ENCODE measurements at places on chromosomes 6 and 20. TPM values are rescaled to one million over a fixed set of nuclear protein-coding genes. Genes with fewer than 3 reads are reported as not detected.

GRCh38 chr6:148760568-148761526 is 14.0 kb downstream of the UST start:
- peaks cover 20% of the 10 kb centered on the region for H3K4me1 ChIP-seq
- DNase-seq, result peak; percentile 35
- peak overlapping the region; percentile 26 for H3K4me3 ChIP-seq
- H3K27ac ChIP-seq, result peak overlapping the region; percentile 78
- H3K27me3 ChIP-seq, result no peaks in the 10 kb centered on the region
- H3K36me3 ChIP-seq, result no peaks in the 10 kb centered on the region

- H3K36me3 ChIP-seq, result no peaks in the 10 kb centered on the region
- no peaks in the 10 kb centered on the region for H3K4me1 ChIP-seq
- DNase-seq, result no peak
- no peak overlapping the region for H3K27ac ChIP-seq
- no peaks in the 10 kb centered on the region for H3K27me3 ChIP-seq
Observed at GRCh38 chr6:160962835-160963623, 28.5 kb upstream of the MAP3K4 start.

GRCh38 chr6:87049779-87050178 is 45.1 kb downstream of the CGA start:
- no peaks in the 10 kb centered on the region for H3K4me1 ChIP-seq
- no peak overlapping the region for H3K4me3 ChIP-seq
- H3K36me3 ChIP-seq, result no peaks in the 10 kb centered on the region
- no peak overlapping the region for H3K27ac ChIP-seq

- peak overlapping the region; percentile 91 for H3K4me3 ChIP-seq
- H3K36me3 ChIP-seq, result peaks cover 39% of the 10 kb centered on the region
- peaks cover 40% of the 10 kb centered on the region for H3K4me1 ChIP-seq
- DNase-seq, result peak; percentile 46
- no peaks in the 10 kb centered on the region for H3K27me3 ChIP-seq
- H3K27ac ChIP-seq, result peak overlapping the region; percentile 92
Observed at GRCh38 chr6:33578588-33579011, 1.5 kb downstream of the BAK1 start.

DNA sequence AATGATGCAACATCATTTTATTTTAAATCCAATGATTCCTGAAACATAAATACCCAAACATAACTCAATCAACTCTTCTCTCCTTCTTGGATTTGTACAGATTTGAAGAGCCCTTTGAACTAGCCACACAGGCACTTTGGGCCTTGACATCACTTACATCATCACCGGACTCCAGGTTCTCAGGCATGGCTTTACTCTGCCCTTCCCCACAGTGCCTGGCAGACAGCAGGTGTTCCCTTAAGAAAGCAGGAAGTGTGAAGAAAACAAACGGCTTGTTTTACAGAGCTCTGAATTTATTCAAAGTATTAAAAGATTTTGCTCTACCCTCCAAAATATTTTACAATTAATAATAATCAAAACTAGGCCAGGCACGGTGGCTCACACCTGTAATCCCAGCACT is 54.8 kb upstream of the GCM1 start:
- no peak overlapping the region for H3K4me3 ChIP-seq
- no peaks in the 10 kb centered on the region for H3K36me3 ChIP-seq
- no peak overlapping the region for H3K27ac ChIP-seq
- H3K4me1 ChIP-seq, result no peaks in the 10 kb centered on the region
- no peaks in the 10 kb centered on the region for H3K27me3 ChIP-seq

- DNase-seq, result no peak
- H3K4me1 ChIP-seq, result peaks cover 6% of the 10 kb centered on the region
- H3K4me3 ChIP-seq, result no peak overlapping the region
- no peak overlapping the region for H3K27ac ChIP-seq
- no peaks in the 10 kb centered on the region for H3K27me3 ChIP-seq
Observed at GRCh38 chr6:148566664-148567350, 180.0 kb upstream of the UST start.

DNA sequence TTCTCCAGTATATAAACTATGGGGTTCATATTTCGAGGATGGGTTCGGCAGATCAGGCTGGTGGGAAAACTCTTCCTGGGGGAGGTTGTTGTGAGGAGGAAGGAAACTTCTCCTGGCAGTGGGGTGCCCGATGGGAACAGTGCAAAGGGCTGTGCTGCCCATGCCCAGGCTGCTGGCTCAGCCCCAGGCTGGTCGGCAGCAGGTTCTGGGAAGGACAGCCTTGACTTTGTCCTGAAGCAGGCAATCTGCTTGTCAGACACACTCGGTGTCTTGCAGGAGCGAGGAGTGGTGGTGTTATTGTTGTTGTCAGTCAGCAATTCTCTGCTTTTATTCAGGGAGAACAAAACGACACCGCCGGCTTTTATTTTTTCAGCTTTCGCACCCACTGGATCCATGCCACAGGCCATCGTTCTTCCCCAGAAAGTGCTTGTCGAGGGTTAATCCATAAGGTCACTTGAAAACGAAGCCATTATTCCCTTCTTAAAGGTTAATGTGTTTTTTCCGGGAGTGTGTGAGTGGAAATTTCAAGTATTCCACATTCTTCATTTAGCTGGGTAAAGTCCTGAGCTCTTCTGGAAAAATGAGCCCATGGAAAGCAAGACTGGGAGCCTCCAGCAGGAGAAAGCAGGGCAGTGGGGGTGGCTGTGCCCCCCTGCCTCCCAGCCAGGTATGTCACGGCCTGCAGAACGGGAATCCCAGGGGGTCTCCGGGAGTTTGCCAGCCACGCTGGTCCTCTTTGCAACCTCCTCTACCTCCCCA is 57.0 kb upstream of the STX16 start:
- no peak for DNase-seq
- H3K27me3 ChIP-seq, result peaks cover 11% of the 10 kb centered on the region
- no peak overlapping the region for H3K4me3 ChIP-seq
- no peaks in the 10 kb centered on the region for H3K36me3 ChIP-seq

GPR63 gene
- not detected for total RNA-seq

ZC3H12D gene
- 1.1 TPM for total RNA-seq

CD24 gene
- 472 TPM for total RNA-seq

GTSF1L gene
- not detected for total RNA-seq

SLPI gene
- total RNA-seq, result 167 TPM

BNIP5 gene
- total RNA-seq, result 5.8 TPM

OOEP gene
- total RNA-seq, result not detected

PNPLA1 gene
- total RNA-seq, result not detected

FRS3 gene
- total RNA-seq, result 2.6 TPM

All from stomach (tissue), 19 donors.